ENCODE measurements at places on chromosomes 7 and 10.

GRCh38 chr7:27251652-27252590 is 9.3 kb downstream of the EVX1 start:
- no peak for DNase-seq

GRCh38 chr7:138325434-138325833 is 134.6 kb upstream of the TRIM24 start:
- no peak for DNase-seq

DNA sequence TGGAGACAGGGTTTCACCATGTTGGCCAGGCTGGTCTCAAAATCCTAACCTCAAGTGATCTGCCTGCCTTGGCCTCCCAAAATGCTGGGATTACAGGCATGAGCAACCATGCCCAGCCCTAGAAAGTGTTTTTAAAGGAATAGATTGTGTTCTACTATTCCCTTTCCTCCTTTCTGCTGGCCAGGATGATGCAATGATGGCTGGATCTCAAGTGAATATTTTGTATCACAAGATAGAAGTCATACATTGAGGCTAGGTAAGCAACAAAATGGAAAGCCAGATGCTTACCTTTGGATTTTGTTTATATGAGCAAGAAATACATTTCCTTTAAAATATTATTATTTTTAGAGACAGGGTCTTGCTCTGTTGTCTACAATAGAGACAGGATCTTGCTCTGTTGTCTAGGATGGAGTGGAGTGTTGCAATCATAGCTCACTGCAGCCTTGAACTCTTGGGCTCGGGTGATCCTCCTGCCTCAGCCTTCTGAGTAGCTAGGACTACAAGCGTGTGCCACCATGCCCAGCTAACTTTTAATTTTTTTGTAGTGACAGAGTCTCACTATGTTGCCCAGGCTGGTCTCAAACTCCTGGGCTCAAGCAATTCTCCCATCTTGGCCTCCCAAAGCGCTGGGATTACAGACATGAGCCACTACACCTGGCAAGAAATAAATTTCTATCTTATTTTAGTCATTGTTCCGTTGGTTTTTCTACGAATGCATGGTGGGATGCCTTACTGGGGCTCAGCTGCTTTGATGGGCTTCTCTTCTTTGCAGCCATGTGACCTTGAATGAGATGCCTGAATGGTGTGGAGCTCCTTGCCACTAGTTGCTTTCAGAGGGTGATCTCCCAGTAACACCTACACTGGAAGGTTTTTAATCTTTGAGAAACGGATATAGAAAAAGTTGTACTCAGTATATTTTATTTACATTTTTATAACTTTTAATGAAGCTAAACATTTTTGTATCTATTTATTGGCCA is 5.8 kb upstream of the AEBP1 start:
- no peak for DNase-seq

DNA sequence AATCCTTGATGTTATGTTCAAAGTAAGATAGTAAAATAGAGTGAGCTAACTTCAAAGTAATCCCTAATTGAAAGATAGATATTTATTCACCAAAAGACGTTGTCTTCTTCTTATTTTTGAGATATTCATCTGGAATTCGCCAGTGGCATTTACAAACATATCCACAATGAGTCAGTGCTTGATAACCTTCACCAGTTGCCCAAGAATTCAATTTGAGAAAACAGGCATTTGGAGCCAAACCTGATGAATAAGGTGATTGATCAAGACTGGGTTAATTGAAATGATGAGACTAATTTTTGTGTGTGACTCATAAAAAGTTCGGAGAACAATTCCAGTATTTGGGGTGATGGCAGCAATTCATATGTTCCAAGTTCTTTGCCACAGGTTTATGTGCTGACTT is 344.0 kb downstream of the ARL4A start:
- DNase-seq = peak; percentile 11

DNA sequence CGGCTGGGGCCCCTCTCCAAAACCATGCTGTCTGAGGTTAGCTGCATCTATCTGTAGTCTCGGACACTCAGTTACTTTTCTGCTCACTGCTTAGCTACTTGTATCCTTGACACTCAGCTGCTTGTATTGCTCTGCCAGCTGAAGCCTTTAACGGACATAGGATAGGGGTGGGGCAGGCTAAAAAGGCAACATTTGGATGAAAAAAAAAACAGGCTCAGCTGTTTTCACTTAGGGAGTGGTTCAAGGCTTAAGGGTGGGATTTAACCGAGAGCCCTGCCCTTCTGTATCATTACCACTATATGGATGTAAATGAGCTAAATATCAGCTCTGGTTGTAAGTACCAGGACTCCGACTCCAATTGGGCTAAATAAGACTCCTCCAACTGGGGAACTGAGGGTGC is 28.6 kb downstream of the LSMEM1 start:
- no peak for DNase-seq

DNA sequence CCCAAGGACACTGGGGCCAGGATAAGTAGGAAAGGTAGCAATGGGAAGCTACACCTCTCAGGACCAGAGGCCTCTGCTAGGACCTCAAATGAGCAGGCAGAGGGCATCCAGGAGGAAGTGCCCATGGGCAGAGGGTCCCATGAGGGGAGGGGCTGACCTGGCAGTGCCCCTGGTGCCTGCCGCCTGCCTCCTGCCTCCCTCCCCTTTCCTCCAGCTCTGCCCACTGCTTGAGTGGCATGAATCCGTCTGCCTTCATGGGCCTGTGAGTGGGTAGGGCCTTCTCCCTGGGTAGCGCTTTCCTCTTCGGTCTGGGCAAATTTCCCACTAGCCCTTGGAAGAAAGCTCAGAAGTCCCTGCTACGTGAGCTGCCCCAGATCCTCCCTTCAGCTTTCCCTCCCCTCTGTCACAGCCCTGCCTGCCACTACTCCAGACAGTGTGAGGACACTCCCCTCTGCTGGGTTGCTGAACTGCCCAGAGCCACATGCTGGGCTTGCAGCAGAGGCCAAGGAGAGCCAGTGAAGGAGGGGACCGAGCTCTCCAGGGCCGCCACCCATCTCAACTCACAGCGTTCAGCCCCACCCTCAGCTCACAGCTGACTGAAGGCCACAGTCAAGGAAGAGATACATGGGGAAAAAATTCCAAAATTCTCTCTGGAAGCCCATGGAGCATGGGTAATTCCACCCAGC is 141.4 kb downstream of the ARHGAP22 start:
- no peak for DNase-seq

- no peak for DNase-seq
Observed at GRCh38 chr10:16585103-16585502, 63.4 kb upstream of the C1QL3 start.

DNA sequence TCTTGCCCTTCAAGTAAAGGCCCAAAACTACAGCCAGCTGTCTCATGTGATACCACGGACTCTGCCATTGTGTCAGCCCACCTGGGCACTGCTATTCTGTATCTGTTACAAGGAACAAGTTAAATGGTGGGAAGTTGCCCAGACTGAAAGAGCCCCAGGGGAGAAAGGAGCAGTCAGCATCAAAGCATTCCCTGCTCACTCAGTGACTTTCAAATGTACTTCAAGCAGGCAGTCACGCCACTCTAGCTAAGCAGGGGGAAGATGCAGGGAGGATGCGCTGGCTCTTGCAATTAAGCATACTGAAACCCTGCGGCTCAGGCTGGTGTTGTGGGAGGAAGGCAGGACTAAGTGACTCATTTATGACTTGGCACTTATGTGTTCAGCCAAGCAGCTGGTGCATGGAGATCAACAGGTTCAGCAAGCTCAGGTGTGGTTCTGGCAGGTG is 1249.6 kb downstream of the TYW1 start:
- no peak for DNase-seq

- no peak for DNase-seq
Observed at GRCh38 chr7:37304921-37305320, 143.7 kb downstream of the ELMO1 start.

- peak; percentile 35 for DNase-seq
Observed at GRCh38 chr7:41333511-41333910, 369.4 kb downstream of the INHBA start.

DNA sequence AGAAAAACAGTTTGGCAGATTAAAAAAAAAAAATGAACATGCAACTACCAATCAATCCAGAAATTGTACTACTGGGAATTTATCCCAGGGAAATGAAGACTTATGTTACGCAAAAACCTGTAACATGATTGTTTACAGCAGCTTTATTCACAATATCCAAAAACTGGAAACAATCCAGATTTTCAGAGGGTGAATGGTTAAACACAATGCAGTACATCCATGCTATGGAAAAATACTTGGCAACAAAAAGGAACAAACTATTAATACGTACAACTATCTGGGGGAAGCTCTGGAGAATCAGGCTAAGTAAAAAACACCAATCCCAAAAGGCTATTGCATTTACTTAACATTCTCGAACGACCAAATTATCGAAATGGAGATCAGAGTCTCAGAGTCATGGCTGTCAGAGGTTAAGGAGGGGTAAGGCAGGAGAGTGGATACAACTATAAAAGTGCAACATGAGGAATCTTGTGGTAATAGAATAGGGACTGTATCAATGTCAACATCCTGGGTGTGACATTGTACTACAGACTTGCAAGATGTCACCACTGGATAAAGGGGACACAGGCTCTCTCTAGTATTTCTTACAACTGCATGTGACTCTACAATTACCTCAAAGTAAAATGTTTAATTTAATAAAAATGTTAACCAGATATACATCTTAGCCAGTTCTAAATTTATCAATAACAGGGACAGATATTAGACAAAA is 21.5 kb upstream of the RUFY2 start:
- DNase-seq = no peak

DNA sequence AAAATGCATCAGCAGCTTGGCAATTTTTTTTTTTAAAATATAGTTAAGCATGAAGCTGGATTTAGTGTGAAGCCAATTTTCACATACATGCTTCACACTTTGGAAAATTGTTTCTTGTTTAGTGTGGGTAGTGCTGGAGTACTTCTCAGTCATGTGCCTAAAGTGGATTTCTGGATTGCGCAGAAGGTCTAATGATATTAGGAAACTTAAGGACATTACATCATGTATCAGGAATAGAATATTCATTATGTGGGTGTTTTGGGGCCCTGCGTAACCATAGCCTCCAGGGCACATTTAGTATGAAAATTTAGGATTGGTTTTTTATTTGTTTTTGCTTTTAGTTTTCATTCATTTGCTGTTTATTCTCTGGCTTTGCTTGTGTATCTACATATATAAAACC is 28.8 kb upstream of the BNIP3 start:
- DNase-seq = no peak

- no peak for DNase-seq
Observed at GRCh38 chr7:157486007-157486755, 149.4 kb downstream of the DNAJB6 start.

DNA sequence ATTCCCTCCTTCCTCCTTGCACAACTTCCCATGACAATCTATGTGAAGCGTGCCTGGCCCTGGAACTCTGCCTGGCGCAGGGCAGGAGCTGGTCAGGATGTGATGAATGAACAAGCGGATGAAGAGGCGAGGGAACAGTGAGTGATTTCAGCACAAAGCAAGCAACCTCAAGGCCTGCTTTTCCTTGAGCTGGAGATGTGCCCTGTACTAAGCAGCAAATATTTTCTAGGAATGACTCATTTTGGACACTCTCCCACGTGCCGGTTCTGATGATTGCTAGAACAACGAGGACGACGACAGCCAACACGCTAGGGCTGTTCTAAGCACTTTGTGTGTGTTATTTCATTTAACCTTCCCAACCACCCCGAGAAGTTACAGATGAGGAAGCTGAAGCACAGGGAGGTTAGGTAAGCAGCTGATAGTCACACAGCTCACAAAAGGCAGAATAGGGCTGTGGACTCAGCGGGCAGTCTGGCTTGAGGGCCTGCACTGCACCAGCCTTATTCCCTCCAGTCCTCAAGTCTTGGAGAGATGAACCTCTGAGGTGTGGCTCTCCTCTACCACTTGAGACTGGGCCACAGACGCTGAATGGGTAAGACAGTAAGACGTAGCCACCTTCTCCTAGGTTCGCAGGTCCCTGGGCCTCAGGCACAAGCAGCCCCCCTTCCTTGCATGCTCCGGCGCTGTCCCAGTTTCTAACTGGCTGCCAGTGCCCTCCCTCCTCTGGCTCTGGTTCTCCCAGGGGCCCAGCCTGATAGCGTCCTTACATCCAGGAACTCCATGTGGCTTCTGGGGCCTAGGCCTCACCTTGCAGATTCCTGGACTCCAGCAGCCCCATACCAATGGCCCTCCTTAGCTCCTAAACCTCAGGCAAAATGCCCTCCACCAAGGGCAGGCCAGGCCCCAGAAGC is 59.0 kb downstream of the YKT6 start:
- peak; percentile 95 for DNase-seq

DNA sequence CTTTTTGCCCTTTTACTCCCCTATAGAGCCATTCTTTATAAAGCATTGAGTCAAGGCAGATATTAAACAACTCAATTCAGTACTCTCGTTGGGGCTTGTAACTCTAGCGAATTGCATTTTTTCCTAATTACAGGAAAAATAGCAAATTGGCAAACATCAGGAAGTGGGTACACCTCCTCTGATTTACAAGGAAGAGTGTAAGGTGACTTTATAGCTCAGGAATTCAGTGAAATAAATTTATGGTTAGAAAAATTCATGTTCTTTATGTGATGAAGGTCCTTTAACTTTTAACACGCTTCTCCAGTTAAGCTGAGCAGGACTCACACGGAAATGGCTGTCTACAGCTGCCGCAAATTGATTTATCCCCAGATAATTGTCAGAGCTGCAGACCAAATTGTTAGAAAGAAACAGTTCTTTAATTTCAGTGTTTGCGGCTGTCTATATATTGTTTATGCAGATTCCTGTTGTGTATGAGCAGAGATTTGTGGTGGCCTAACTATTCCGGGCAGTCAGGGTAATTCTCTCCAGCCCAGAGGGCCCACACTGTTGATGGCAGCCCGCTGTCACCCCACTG is 151.1 kb upstream of the MKI67 start:
- no peak for DNase-seq

- DNase-seq = no peak
Observed at GRCh38 chr10:129472696-129473555, 5.9 kb downstream of the MGMT start.

DNA sequence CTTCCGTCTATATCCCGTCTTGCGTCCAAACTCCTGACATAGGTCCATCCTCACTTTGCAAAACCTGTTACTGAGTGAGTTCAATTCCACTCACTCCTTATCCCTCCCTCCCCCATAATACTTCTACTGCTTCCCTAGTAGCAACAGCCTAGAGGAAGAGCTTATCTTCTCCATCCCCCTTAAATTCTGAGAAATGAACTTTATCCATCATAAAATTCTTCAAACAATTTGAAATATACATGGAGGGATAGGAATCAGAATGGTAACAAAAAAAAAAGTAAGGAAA is 27.6 kb downstream of the SEMA3C start:
- DNase-seq = no peak
